ENCODE measurements at places on chromosomes 13 and 19. TPM values are rescaled to one million over a fixed set of nuclear protein-coding genes. Genes with fewer than 3 reads are reported as not detected.

DNA sequence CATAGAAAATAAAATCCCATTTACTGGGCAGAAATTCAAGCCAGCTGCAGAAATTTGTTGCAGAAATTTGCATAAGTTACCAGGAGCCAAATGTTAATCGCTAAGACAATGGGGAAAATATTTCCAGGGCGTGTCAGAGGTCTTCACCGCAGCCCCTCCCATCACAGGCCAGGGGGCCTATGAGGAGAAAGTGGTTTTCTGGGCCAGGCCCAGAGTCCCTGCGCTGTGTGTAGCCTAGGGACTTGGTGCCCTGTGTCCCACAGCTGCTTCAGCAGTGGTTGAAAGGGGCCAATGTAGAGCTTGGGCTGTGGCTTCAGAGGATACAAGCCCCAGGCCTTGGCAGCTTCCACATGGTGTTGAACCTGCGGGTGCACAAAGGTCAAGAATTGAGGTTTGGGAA, 278.9 kb upstream of the PCDH9 start:
- DNase-seq = no peak
- no peak overlapping the region for H3K27ac ChIP-seq
- H3K4me1 ChIP-seq = no peaks in the 10 kb centered on the region
- H3K27me3 ChIP-seq = no peaks in the 10 kb centered on the region

DNA sequence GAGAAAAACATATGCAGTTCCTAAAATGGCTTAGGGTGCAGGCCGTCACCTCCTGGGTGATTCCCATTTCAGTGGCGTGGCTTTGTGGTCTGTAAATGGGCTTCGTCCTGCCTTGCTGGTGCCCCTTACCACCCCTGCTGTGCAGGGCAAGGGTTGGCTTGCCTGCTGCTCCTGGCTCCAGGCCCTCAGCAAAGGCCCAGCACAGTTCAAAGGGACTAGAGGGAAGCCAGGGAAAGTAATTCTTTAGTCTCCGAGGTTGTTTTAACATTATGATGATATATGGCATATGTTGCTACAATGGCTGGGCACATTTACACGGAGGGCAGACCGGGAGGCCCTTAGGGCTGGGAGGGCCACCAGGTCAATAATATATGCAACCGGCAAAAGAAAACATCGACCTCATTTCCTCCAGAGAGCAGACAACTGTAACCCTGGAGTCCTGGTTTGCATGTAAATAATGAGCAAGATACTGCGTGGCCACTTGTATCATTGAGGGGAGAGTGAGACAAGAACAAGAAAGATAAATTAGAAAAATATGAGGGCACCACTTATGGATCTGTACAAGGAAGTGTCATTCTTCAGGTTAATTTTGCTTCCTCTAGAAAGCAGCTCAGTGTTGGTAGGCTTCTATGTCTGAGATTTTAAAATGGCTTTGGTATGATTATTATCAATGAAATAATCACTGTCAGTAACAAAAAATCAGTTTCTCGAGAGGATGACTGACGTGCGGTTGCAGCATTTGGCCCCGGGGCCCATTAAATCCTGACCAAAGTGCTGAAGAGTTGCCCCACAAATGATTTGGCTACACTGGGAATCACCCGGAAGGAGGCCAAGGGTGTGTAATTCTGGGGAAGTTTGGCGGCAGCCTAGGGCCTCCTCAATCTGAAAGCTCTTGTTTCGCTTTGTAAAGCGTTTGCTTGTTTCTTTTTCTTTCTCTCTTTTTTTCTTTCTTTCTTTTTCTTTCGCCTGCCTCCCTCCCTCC, 32.8 kb upstream of the URI1 start:
- no peaks in the 10 kb centered on the region for H3K36me3 ChIP-seq
- H3K4me1 ChIP-seq = no peaks in the 10 kb centered on the region
- H3K27ac ChIP-seq = no peak overlapping the region
- no peak overlapping the region for H3K4me3 ChIP-seq
- no peaks in the 10 kb centered on the region for H3K27me3 ChIP-seq

GRCh38 chr19:41695745-41696144, 7.7 kb upstream of the CEACAM7 start:
- H3K27ac ChIP-seq = no peak overlapping the region
- H3K4me1 ChIP-seq = no peaks in the 10 kb centered on the region
- H3K4me3 ChIP-seq = no peak overlapping the region
- no peak for DNase-seq

TEX29 gene
- total RNA-seq = not detected

- peaks cover 23% of the 10 kb centered on the region for H3K27me3 ChIP-seq
- H3K36me3 ChIP-seq = no peaks in the 10 kb centered on the region
- no peak overlapping the region for H3K27ac ChIP-seq
- H3K4me3 ChIP-seq = no peak overlapping the region
Measured at GRCh38 chr19:47540748-47541147, 25.9 kb upstream of the NAPA start.

DNA sequence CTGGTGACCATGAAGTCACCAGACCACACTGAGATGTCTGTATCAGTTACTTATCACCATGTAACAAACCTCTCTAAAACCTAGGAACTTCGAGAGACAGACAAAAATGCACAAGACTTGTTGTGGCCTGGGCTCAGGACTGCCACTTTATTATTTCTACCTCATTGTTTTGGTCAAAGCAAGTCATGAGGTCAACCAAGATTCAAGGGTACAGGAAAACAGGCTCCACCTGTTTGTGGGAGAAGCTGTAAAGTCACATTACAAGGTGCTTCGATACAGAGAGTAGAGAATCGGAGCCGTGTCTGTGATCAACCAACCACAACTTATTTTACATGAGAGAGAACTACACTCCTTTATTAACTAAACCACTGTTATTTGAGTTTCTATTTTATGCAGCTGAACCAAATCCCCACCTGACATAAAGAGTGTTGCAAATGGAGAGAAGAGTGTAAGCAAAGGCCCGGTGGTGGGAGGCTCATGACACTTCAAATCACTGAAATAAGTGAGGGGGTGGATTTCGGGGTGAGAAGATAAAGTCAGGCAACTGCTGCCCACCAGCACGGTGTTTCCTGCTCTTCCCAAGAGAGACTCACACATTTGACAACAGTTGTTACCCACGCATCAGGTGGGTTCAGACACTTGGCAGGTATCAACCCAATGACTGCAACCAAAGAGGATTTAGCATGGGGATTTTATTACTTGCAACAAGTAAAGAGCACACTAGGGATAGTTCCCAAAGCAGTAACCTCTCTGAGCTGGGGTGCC, 39.0 kb upstream of the IGSF23 start:
- H3K27ac ChIP-seq = no peak overlapping the region
- no peaks in the 10 kb centered on the region for H3K27me3 ChIP-seq
- no peak overlapping the region for H3K4me3 ChIP-seq
- no peaks in the 10 kb centered on the region for H3K36me3 ChIP-seq
- no peaks in the 10 kb centered on the region for H3K4me1 ChIP-seq
- DNase-seq = no peak

DNA sequence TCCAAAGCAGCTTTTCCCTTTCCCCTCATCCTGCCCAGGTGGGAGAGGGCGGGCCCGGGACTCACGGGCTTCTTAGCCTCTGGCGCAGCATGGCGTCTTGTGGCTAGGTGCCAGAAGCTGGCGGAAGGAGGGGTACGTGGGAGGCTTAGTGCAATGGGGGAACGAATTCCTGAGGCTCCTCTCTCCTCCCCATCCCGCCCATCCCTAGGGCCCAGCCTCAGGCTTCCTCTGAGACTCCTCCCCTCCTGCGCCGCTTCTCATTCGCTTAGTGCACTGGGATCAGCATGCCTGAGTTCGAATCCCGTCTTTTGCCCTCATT, 297.8 kb downstream of the ZNF536 start:
- H3K27ac ChIP-seq = no peak overlapping the region
- no peak overlapping the region for H3K4me3 ChIP-seq
- no peaks in the 10 kb centered on the region for H3K36me3 ChIP-seq
- DNase-seq = no peak

DNA sequence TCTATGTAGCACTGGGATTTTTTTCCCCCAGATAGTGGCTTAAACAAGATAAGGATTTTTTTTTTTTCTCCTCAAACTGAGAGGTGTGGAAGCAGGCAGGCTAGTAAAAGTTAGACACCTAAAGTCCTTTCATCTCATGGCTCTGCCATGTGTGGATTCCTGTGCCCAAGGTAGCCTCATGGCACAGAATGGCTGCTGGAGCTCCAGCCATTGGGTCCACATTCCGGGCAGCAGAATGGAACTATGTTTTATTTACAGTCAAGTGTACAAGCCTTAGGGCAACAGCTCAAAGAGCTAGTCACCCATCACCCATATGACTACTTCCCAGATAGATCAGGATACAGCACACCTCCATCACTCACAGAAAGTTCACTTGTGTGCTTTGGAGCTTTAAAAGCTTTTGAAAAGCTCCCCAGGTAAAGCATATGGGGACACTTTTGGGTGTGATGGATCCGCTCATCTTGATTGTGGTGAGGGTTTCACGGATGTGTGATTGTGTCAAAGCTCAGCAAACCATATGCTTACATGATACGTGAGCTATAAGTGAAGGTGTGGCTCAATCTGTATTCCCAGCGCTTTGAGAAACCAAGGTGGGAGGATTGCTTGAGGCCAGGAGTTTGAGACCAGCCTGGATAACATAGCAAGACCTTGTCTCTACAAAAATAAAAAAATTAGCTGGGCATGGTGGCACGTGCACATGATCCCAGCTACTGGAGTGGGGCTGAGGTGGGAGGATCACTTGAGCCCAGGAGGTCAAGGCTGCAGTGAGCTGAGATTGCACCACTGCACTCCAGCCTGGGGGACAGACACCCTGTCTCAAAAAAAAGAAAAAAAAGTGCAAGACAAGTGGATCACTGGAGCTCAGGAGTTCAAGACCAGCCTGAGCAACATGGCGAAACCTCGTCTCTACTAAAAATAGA, 18.1 kb downstream of the PGLS start:
- H3K36me3 ChIP-seq = no peaks in the 10 kb centered on the region
- no peaks in the 10 kb centered on the region for H3K27me3 ChIP-seq
- no peaks in the 10 kb centered on the region for H3K4me1 ChIP-seq
- H3K27ac ChIP-seq = no peak overlapping the region
- no peak overlapping the region for H3K4me3 ChIP-seq
- no peak for DNase-seq

DNA sequence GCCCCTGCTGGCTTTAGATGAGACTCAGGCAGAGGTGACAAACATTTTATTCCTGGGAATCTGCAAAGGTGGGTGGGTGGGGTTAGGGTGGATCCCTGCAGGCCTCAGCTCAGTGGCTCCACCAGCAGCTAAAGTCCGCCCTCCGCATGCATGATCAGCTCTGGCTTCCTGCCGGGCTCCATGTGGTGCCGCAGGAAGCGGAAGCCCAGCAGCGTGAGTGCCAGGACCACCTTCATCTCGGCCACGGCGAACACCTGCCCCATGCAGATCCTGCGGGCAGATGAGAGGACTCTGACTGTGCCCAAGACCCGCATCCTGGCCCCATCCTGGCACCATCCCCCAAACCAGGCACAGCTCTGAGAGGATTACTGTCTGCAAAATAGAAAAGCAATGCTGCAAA, 26.3 kb downstream of the CYP4F2 start:
- no peaks in the 10 kb centered on the region for H3K27me3 ChIP-seq
- no peaks in the 10 kb centered on the region for H3K36me3 ChIP-seq
- DNase-seq = no peak
- H3K27ac ChIP-seq = no peak overlapping the region
- no peak overlapping the region for H3K4me3 ChIP-seq
- H3K4me1 ChIP-seq = no peaks in the 10 kb centered on the region

ZNF443 gene
- 1.8 TPM for total RNA-seq

- no peaks in the 10 kb centered on the region for H3K27me3 ChIP-seq
- DNase-seq = no peak
- no peak overlapping the region for H3K4me3 ChIP-seq
- H3K4me1 ChIP-seq = peaks cover 7% of the 10 kb centered on the region
- H3K27ac ChIP-seq = no peak overlapping the region
Measured at GRCh38 chr13:50589139-50589538, 254.4 kb downstream of the DLEU7 start.

GRCh38 chr19:7337380-7338194, 11.2 kb upstream of the ARHGEF18 start:
- DNase-seq = no peak
- no peak overlapping the region for H3K4me3 ChIP-seq
- no peaks in the 10 kb centered on the region for H3K27me3 ChIP-seq
- no peak overlapping the region for H3K27ac ChIP-seq
- H3K4me1 ChIP-seq = no peaks in the 10 kb centered on the region

MARCHF2 gene
- 67.2 TPM for total RNA-seq

ADGRE3 gene
- 0.59 TPM for total RNA-seq

GRCh38 chr19:15108145-15108844, 1.1 kb downstream of the SYDE1 start:
- no peaks in the 10 kb centered on the region for H3K27me3 ChIP-seq
- H3K27ac ChIP-seq = peak overlapping the region; percentile 96
- peak overlapping the region; percentile 87 for H3K4me3 ChIP-seq
- DNase-seq = peak; percentile 37
- H3K4me1 ChIP-seq = peaks cover 9% of the 10 kb centered on the region
- peaks cover 39% of the 10 kb centered on the region for H3K36me3 ChIP-seq

DNA sequence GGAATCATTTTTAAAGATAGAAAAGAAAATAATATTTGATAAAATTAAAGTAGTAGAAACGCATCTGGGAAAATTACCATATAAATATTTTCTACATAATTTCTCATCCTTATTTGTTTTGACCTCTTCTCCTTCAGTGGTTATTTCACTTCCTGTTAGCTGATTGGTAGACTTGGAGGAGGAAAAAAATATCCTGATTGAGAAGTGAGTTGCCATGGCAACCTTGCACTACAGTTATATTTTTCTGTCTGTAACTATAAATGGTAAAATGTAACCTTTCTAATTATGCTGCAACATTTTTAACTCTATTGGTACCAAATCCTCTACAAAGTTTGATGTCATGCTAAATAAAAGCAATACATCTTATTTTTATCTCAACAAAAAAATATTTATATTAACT, 45.2 kb downstream of the SCEL start:
- H3K27me3 ChIP-seq = no peaks in the 10 kb centered on the region
- no peaks in the 10 kb centered on the region for H3K36me3 ChIP-seq
- H3K4me1 ChIP-seq = no peaks in the 10 kb centered on the region
- H3K4me3 ChIP-seq = no peak overlapping the region

- peaks cover 11% of the 10 kb centered on the region for H3K27me3 ChIP-seq
- H3K36me3 ChIP-seq = no peaks in the 10 kb centered on the region
- no peak overlapping the region for H3K27ac ChIP-seq
- no peak overlapping the region for H3K4me3 ChIP-seq
- DNase-seq = no peak
Measured at GRCh38 chr19:6997679-6998445, 23.4 kb downstream of the MBD3L2B start.

SCAF1 gene
- 30.8 TPM for total RNA-seq

GRCh38 chr19:31317093-31317492, 32.1 kb downstream of the TSHZ3 start:
- H3K36me3 ChIP-seq = no peaks in the 10 kb centered on the region
- peak overlapping the region; percentile 52 for H3K27ac ChIP-seq
- H3K27me3 ChIP-seq = no peaks in the 10 kb centered on the region
- no peak for DNase-seq
- H3K4me3 ChIP-seq = peak overlapping the region; percentile 8

DNA sequence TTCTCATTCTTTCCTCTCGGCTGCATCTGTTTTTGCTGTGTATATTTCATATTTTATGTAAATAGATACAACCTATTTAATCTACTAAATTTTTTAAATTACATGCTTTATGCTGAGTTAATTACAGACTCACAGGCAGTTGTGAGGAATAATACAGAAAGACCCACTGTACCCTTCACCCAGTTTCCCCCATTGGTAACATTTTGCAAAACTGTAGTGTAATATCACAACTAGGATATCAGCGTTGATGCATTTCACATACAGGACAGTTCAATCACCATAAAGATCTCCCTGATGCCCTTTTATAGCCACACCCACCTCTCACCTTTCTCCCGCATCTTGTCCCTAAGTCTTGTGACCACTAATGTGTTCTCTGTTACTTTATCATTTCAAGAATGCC, 43.5 kb downstream of the GSX1 start:
- H3K4me1 ChIP-seq = no peaks in the 10 kb centered on the region
- H3K36me3 ChIP-seq = no peaks in the 10 kb centered on the region
- no peak overlapping the region for H3K27ac ChIP-seq

GRCh38 chr13:75482820-75483079, 781 bp upstream of the TBC1D4 start:
- no peaks in the 10 kb centered on the region for H3K27me3 ChIP-seq
- no peak for DNase-seq
- no peaks in the 10 kb centered on the region for H3K4me1 ChIP-seq

Measured in heart left ventricle (tissue), 16 donors.